Stromal cell of bone marrow (primary cell): ENCODE measurements at places on chromosomes 7 and 10.

- DNase-seq, result no peak
These were observed 564.5 kb upstream of the GHITM start for GRCh38 chr10:83574770-83575169.

DNA sequence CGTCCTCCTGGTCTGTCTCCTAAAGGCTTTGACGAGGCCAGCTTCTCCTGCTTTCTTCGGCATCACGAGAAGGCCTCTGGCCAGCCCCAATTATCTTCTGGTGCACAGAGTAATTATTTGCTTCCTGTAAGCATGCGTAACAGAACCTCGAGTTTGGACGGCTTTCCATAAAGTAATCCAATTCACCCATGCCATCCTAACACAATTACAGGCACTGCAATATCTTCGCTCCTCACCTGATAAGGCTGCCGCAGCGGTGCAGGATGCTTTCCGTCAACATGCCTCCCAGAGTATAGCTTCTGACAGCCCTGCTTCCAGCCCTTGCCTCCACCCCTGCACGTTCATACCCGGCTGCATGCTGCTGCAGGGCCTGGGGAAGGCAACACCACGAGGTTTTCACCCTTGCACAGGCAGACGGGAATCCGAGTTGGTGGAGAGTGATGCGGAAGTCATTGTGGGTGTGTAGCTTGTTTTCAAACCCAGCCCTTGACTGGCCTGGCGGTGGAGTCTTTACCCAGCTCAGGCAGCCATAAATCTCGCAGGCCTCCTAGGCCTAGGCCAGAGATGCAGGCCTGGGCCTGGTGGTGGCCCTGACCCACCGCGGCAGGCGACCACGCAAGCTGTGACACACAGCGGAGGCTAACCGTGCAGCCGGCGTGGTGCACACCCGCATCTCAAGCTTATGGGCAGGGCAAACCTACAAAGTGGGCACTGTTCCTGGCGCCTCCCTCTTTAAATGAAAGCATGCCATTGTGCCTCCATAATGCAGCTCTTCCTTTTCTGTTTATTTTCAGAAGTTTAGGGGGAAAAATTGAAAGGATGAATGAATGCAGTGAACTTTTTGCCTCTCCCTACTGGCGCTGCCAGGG lies 12.7 kb downstream of the EBF3 start:
- no peak for DNase-seq

GRCh38 chr7:106021151-106022067 lies 58.3 kb downstream of the CDHR3 start:
- DNase-seq, result no peak

- no peak for DNase-seq
These were observed 12.2 kb upstream of the PROSER2 start for GRCh38 chr10:11810973-11811372.

GRCh38 chr10:129790715-129791446 lies 173.2 kb downstream of the EBF3 start:
- peak; percentile 11 for DNase-seq
